ENCODE measurements at places on chromosomes 4 and X. TPM values are rescaled to one million over a fixed set of nuclear protein-coding genes. Genes with fewer than 3 reads are reported as not detected.

DNA sequence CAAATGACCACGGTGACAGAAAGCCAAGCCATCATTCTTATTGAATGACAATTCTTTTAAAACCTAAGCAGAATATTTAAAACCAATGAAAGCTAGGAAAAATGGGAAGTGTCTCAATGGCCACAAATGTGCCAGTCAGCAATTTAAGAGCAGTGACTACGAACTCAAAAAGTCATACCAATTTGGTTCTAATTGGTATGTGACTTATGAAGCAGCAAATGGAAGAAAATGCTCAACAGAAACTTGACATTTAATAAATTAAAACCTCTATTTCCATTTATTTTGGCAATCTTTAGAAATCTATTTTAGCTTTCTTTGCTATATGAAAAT, 25.7 kb upstream of the BCLAF3 start:
- no peak for DNase-seq

DNA sequence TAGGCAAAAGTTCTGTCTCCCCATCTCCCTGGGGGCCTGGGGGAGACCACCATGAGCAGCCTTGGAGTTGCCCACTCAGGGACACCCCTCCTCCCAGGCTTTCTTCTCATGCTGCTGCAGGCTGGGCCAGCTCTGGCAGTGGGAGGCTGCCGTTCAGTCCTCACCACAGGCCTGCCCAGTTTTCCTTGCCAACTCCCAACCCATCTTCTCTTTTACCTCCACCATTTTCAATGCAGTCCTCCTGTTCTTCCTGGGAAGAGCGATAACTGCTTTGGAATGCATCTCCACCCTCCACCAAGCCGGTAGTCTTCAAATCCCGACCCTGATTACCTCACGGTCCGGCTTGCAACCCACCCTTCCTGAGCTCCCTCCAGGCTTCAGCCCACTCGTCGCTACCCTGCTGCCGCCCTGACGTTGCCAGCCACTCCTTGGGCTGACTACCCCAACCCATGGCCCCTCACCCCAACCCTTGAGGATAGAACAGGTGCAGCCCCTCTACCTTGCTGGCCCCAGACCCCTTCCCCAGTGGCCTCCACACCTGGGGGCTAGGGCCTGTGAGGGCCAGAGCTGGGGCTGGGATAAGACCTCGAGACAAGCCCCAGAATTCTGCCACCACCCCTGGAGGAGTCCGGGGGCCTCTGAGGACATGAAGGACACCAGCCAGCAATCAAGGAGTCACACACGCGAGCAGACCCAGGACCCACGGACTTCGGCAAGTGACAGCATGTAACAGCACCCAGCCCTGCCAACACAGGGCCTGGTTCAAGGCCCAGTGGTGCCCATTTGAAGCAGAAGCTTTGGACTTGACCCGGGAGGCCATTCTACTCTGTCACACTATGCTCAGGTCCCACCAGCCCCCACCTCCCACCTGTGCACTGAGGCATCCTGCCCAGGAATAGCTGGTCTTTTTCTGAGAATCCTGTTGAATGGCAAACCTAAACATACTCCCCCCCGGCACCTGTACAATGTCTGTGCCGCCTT, 9.2 kb downstream of the WDR1 start:
- no peak for DNase-seq

GRCh38 chrX:37802028-37802427, 22.2 kb downstream of the CYBB start:
- no peak for DNase-seq

- DNase-seq: no peak
Measured at GRCh38 chr4:97662133-97662532, 481.1 kb downstream of the STPG2 start.

- DNase-seq: no peak
Measured at GRCh38 chr4:94221916-94222315, 14.3 kb downstream of the SMARCAD1 start.

- no peak for DNase-seq
Measured at GRCh38 chr4:151205722-151206121, 71.2 kb upstream of the PRSS48 start.

DNA sequence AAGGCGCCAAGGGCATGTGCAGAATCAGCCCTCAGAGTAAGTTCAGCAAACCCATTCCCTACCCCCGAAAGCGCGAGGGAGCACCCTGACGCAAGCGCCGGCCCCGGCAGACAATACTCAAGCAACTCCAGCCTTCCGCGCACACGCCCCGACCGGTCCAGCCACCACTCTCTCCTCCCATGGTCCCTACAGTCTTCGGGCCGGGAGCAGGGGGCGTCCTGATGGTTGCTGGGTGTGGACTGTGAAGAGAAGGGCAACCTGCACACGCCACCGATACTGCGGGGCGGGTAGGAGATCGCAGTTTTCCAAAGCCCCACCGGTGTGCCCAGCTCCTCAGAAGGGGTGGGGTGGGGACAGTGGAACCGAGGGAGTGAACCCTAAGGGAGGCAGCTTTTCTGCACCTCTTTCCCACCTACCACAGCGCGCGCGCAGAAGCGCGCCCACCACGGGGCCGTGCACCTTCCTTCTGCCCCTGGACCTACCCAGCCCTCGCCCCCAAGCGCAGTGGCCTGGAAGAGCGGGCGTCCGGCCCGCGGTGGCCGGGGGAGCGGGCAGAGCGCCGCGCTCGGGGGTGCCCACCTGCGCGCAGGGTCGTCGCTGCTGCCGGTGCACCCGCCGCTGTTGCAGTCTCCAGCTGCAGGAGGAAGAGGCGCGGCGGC, 650.2 kb upstream of the DIPK2B start:
- DNase-seq: peak; percentile 31

DNA sequence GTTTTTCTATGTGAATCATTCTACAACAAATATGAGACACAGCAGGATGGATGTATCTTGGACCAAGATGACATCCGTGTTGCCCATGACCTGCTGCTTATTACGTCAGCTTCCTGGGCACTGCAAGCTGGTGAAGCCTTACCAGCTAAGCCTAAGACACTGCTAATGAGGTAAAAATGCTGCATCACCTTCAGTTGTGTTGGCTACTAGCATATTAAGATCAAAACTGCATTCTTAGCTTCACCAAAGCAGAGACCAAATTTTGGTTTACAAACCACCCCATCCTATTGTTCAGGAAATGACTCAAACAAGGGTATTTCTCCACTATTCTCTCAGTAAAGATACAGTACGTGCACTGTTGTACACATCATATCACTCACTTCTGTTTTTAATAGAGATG, 50.3 kb downstream of the MAML3 start:
- DNase-seq: no peak

GRCh38 chrX:13898083-13898482, 81.2 kb upstream of the GPM6B start:
- no peak for DNase-seq

- DNase-seq: no peak
Measured at GRCh38 chrX:108020631-108021030, 24.2 kb upstream of the VSIG1 start.

- DNase-seq: no peak
Measured at GRCh38 chr4:81319657-81320056, 104.6 kb upstream of the PRKG2 start.

DNA sequence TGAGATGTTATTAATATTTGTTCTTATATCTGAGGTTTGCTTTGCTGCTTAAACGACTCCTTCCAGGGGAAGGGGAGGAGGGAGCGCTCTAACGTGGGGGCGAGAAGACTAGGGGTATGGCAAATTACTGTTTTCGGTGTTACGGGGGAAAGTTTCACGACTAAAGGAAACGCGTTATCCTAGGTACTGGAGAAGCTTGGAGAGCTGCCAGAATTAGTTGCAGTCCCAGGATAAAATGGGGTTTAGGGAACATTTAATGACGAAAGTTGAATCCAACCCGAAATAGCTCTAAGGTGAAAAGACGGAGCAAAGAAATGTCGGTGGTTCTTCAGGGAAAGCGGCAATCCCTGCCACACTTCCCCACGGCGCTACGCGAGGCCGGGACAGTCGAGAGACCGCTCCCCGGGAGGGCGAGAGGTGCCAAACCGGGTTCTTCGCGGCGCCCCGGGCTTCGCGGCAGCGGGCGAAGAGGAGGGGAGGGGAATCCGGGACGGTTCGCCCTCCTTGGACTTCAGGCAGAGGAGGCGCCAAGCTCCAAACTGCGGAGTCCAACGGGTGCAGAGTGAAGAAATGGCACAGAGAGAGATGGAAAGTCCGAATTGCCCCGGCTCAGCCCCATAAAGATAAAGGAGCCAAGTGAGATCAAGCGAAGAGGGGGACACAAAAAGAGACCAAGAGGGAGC, 724 bp downstream of the THOC2 start:
- DNase-seq: no peak

DNA sequence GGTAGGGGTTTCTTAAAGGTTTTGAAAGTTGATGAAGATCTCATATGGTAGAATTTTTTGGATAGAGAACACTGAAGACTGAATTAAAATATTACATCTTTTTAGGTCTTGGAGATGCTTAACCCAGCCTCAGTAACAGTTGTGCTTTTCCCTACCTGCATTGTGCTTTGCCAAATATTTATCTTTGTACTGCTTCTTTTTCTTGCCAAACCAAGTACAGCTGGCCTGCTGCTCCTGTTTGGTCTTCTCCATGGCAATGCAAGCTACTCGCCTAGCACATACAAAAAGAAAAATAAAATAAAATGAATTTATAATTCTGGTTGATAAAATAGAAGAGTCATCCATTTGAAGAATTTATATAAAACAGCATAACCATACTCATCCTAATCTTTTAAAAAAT, 95.4 kb downstream of the NYX start:
- no peak for DNase-seq

DNA sequence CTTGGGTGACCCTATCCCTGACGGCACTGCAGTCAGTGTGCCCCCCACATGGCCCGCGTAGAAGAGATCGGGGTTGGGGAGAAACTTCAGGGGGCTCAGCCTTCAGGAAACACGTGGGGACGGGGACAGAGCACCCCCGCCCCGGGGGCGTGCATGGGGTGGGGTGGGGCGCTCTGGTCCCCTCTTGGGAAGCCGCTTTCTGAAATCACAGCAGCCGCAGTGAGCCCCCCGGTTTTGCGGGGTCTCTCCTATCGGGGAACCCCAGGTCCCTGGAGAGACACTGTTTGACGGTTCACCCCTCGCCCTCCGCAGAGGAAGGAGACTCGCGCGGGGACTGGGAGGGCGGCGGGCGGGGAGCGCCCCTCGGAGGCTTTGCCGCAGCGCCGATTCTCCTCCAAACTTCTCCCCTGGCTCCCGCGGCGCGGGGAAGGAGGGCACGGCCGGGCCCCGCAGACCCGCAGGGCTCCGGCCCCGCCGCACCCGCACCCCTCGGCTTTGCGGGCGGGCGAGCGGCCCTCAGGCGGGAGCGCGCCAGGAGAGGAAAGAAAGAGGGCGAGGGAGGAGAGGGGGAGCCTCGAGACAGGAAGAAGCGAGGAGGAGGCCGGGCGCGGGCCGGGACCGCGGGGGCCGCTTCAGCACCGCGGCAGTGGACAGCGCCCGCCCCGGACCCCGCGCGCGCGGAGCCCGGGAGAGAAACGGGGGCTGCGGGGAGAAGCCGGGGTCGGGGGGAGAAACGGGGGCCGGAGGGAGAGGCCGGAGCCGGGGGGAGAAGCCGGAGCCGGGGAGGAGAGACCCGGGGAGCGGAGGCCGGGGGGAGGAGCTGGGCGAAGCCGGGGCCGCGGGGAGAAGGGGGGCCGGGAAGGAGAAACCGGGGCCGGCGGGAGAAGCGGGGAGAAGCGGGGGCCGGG, 612 bp downstream of the CPLX1 start:
- peak; percentile 24 for DNase-seq

F8A2 gene
- not detected for total RNA-seq

ZNF182 gene
- total RNA-seq: 2.2 TPM

GPM6B gene
- total RNA-seq: 0.81 TPM

CT45A1 gene
- not detected for total RNA-seq

PRKG2 gene
- 21.0 TPM for total RNA-seq

Data from hematopoietic multipotent progenitor cell (in vitro differentiated cells).